ENCODE measurements at places on chromosomes 16 and 17.
A peak's percentile ranks its signal among the peaks of the same experiment; 100 is the strongest.

- peak; percentile 44 for DNase-seq
Observed at GRCh38 chr16:88449267-88449561, 3.9 kb upstream of the ZFPM1 start.

GRCh38 chr16:47061204-47061603 is 82.5 kb downstream of the NETO2 start:
- DNase-seq = no peak

GRCh38 chr16:12303653-12304052 is 327.1 kb downstream of the SNX29 start:
- no peak for DNase-seq

- peak; percentile 65 for DNase-seq
Observed at GRCh38 chr17:57444682-57445450, 188.5 kb downstream of the MSI2 start.

GRCh38 chr16:4869147-4869805 is 22.0 kb downstream of the UBN1 start:
- DNase-seq = no peak

- DNase-seq = no peak
Observed at GRCh38 chr16:3807425-3808123, 72.9 kb downstream of the CREBBP start.

Measured in hematopoietic multipotent progenitor cell treated with erythropoietin and hydrocortisone succinate and interleukin-3 and kit ligand, for 6 days (in vitro differentiated cells).